ENCODE measurements at places on chromosomes 2 and 18.
A peak's percentile ranks its signal among the peaks of the same experiment; 100 is the strongest.

DNA sequence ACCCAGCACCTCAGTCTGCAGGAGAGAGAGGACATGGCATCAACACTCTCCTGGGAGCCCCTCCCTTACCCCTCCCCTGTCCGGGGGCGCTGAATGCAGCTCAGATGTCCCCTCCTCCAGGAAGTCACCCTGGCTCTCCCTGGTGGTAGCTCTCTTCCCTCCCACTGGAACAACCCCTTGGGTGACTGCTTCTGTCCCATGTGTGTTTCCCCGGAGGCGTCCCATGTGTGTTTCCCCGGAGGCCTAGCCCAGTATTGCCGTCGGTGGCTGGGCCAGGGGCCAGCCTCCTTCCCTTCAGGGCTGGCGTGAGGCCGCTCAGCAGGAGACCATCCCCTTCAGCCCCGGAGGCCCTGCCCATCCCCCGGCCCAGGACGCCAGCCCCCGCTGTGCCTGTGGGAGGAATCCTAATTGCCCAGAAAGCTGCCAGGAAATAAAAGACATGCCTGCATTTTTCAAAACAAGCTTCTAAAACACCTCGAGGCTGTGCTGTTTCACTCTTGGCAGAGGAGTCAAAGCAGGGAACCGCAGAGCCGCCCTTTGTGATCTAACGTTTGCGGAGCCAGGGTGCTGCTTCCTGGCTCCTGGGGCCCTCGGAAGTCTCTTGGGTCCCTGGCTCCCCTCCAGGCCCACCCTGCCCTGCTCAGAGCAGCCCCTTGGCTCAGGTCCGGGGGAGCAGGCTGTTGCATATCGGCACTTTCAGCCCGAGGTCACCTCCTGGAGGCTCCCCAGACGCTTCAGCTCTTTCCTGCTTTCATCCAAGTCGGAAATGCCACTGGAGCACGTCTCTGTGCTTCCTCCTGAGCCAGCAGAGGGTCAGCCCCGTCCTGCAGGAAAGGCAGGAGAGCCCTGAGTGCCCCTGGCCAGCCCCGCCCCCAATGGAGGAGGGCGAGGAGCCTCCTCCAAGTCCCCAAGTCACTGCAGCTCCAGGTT, 11.4 kb downstream of the SNED1 start:
- DNase-seq: peak; percentile 51

GRCh38 chr2:128746356-128746755, 427.7 kb upstream of the HS6ST1 start:
- DNase-seq: peak; percentile 21

DNA sequence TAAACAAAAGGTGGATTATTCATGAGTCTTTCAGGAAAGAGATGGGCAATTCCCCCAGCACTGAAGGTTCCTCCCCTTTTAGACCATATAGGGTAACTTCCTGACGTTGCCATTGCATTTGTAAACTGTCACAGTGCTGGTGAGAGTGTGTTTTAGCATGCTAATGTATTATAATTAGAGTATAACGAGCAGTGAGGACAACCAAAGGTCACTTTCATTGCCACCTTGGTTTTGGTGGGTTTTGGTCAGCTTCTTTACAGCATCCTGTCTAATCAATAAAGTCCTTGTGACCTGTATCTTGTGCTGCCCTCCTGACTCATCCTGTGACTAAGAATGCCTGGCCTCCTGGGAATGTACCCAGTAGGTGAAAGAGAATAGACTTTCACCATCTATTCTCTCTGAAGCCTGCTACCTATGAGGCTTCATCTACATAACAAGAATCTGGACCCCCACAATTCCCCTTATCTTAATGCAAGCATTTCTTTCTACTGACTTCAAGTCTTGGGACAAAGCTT, 148.7 kb downstream of the CABLES1 start:
- no peak for DNase-seq

- DNase-seq: no peak
Measured at GRCh38 chr2:76829374-76830234, 692.6 kb downstream of the LRRTM4 start.

- DNase-seq: no peak
Measured at GRCh38 chr2:181464966-181465365, 7.8 kb downstream of the ITGA4 start.

DNA sequence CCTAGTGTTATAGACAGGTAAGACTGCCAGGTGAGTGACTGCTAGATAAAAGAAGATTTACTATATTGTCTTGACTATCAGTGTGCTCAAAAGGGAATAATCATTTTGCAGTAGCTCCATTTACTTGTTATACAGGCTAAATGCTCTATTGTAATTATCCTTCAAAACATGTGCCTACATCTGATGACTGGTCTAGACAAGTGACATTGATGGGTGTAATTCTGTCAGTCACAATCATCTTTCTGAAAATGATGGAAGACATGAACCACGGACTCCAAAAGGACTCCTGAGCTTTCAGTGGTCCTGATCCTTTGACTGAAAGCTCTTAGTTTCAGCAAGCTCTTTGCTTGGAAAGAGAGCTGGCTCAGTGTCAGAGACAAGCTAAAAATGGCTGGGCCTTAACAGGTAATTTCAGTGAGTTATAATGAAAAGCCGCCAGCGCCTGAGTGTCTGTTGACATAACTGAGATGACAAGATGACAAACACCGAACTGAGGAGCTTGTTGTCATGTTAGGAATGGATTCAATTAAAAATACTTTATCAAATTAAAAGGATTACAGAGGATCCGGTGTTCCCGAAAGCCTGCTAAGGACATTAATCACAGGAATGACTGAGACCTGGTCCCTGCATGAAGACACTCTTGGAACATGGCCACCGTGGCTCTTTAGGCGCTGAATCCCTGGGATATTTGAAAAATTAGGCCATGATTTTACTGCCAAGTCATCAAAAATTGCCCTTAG, 141.7 kb downstream of the CMPK2 start:
- no peak for DNase-seq

- peak; percentile 54 for DNase-seq
Measured at GRCh38 chr2:239321596-239322415, 79.0 kb downstream of the HDAC4 start.

- no peak for DNase-seq
Measured at GRCh38 chr2:213733893-213734292, 449.6 kb downstream of the SPAG16 start.

DNA sequence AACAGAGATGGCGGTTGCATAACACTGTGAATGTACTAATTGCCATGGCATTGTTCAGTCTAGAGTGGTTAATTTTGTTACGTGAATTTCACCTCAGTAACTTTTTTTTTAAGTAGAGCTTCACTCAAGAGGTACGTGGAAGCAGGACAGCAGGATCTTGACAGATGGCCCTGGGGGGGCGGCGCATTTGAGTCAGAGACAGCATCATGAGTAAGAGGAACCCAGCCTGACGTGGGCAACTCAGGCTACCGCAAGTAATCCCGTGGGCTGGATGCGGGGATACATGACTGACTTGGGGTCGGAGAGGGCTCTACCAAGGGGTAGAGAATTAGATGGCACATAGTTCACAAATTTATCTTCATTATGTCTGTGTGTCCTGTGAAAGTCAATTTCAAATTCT, 38.1 kb upstream of the DAPL1 start:
- DNase-seq: peak; percentile 77

GRCh38 chr2:218296847-218297246, 4.5 kb upstream of the TMBIM1 start:
- no peak for DNase-seq

GRCh38 chr18:41022484-41022883, 932.5 kb upstream of the PIK3C3 start:
- DNase-seq: no peak

- peak; percentile 38 for DNase-seq
Measured at GRCh38 chr2:237900891-237901831, 41.7 kb downstream of the RAMP1 start.

DNA sequence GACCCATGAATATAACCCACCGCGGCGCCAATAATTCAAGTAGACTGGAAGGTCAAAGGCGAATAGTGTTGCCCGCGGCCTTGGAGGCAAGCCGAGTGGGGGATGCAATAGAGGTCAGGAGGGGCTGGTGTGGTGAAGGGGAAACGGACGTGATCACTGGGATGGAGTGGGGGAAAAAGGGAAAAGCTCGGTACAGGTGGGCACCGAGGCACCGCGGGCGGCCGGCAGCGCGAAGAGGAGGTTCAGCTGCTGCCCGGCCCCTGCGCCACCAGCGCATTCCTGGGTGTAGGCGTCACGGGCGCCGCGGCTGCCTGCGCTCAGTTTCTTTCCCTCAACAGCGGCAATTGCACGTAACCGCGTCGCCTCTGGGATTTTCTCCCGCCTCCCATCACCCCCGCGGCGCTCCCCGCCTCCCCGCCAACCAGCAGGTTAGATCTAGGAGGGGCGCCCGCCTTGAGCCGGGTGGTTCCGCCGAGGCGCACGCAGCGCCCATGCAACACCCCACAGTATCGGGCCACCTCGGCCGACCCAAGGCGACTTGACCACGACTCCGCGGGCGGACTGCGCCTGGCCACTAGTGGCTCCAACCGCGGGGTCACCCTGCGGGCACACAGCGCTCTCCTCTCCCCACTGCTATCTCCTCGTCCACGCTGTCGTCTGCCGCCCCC, 1.5 kb downstream of the RND3 start:
- no peak for DNase-seq

GRCh38 chr18:56196495-56197225, 441.7 kb downstream of the TXNL1 start:
- no peak for DNase-seq

GRCh38 chr2:68251187-68251854, 1.0 kb downstream of the PPP3R1 start:
- peak; percentile 86 for DNase-seq

- DNase-seq: no peak
Measured at GRCh38 chr2:99602476-99602875, 112.7 kb upstream of the REV1 start.

DNA sequence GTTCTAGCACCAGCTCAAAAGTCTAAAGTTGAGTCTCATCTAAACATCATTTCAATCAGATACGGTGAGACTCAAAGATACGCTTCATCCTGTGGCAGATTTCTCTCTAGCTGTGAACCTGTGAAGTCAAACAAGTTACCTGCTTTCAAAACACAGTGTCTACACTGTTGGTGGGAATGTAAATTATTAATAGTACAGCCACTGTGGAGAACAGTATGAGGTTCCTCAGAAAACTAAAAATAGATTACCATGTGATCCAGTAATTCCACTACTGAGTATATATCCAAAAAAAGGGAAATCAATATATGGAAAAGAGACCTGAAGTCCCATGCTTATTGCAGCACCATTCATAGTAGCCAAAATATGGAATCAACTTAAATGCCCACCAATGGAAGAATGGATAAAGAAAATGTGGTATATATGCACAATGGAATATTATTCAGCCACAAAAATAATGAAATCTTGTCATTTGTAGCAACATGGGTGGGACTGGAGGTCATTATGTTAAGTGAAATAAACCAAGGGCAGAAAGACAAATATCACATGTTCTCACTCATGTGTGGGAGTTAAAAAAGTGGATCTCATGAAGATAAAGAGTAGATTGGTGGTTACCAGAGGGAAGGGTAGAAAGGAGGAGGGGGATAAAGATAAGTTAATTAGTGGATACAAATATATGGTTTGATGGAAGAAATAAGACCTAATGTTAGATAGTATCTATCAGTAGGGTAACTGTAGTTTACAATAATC, 11.7 kb downstream of the UBR3 start:
- no peak for DNase-seq

DNA sequence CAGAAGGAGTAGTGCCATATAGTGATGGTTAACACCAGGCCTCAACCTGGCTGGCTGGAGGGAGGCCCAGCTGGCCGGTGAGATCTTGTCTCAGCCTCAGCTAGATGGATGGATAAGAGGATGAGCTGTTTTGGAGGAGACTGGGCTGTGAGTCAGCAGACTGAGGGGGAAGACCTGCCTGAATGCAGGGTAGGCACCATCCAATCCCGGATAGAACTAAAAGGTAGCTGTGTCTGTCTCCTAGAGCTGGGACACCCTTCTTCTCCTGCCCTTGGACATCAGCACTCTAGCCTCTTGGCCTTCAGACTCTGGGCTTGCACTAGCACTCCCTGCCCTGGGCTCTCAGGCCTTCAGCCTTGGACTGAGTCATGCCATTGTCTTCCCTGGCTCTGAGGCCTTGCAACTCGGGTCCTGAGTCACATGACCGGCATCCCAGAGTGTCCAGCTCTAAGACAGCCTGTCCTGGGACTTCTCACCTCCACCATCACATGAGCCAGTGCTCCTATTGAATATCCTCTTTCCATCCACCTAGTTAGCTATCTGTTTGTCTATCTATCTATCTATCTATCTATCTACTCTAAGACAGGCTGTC, 131.3 kb downstream of the TPO start:
- DNase-seq: no peak

DNA sequence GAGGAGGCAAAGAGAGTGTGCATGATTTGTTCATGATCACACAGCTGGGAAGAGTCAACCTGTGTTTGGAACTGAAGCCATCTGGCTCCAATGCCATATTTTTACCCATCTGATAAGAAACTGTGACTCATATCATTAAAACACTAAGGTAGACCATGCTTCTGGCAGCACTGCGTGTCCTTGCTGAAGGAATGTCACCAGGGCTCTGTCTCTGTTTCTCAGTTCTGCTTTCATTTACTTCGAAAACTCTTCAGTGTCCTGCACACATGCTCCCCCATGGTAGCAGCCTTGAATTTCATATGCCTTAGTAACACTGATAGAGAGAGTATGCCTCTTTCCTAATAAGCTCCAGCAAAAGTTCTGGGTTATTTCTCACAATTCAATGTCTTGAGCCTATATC, 830.4 kb downstream of the DCDC2C start:
- no peak for DNase-seq

DNA sequence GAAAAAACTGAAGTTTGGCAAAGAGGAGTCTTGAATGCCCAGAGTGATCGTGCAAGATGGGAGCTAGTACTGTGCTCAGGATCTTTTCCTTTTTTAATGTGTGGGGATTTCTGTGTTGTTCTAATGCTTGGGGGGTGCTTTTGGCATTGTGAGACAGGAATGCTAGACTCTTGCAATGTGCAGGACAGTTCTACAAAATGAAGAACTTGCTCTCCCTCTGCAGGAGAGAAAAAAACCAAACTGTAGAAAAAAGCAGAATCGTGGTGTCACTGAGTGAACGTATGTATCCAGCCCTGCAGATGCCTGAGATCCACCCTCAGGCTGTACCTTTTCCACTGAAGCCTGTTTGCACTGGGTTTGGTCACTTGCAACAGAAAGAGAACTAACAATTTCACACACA, 12.1 kb upstream of the TTC39C start:
- no peak for DNase-seq

DNA sequence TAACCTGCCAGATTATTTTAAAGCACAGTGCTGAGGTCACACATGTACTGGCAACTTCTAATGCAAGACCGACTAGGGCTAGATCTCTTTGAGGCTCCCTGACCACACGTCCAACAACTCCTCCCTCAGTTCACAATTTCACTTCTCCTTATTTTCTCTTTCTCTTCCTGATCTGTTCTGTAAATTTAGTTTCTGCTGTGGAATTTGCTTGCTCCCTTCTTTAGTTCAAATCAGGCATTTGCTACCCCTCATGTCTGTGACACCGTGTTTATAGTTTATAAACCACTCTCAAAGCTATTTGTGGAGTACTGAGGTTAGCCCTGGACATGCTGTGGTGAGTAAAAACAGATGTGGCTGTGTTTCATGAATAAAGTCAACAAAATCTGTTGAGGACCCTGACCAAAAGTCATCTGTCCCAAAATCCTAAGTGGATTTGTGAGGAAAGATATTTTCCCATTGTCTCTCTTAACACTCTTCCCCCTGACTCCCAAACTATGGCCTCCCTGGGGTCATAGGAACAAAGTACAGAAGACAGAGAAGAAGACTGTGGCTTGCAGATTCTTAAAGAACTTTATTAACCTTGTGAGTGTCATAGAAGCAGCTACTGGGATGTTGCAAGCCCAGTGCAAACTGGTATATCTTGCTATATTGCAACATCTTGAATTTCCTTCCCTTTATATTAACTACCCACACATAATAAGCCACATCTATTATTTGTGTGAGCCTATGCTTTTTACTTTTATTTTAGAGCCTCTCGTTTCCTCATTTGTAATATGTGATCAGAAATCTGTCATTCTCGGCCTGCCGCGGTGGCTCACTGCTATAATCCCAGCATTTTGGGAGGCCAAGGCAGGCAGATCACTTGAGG, 3.5 kb upstream of the NAGK start:
- DNase-seq: peak; percentile 86

All from suppressor macrophage treated with lipopolysaccharide for 1 hour (primary cell).